Right cardiac atrium (tissue), 5 donors: ENCODE measurements at places on chromosomes 16 and 17.
A peak's percentile ranks its signal among the peaks of the same experiment; 100 is the strongest.

DNA sequence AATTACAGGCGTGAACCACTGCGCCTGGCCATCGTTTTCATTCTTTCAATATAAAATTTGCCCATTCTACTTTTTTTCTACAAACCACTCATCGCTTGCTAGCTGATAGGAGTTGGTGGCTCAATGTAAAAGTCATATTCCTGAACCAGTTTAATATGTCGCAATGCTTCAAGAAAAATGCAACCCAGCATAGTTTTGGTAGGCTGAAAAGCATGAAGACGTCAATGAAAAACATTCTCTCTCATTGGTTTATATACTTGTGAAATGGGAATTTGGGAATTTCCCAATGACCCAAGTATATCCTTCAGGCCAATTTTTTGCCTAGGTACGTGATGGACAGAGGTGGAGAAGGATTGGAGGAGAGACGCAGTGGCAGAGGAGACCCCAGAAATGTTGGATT is 26.9 kb downstream of the USP43 start:
- no peak for DNase-seq

DNA sequence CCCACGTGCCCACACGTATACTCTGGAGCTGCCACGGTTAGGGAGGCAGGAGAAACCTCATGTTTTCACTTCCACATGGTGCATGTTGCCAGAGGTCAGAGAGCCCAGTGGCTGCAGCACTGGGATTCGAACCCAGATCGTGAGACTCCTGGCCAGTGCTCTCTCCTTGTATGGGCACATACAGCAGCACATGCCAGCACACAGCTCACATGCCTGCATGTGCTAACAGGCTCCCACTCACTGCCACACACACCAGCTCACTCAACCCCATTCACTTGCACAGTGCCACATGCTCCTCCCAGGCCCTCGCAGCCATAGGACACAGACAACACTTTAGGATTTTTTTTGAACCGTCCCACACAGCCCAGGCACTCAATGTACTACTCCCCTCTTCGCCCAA is 49.5 kb upstream of the MRPS23 start:
- DNase-seq, result peak; percentile 70

DNA sequence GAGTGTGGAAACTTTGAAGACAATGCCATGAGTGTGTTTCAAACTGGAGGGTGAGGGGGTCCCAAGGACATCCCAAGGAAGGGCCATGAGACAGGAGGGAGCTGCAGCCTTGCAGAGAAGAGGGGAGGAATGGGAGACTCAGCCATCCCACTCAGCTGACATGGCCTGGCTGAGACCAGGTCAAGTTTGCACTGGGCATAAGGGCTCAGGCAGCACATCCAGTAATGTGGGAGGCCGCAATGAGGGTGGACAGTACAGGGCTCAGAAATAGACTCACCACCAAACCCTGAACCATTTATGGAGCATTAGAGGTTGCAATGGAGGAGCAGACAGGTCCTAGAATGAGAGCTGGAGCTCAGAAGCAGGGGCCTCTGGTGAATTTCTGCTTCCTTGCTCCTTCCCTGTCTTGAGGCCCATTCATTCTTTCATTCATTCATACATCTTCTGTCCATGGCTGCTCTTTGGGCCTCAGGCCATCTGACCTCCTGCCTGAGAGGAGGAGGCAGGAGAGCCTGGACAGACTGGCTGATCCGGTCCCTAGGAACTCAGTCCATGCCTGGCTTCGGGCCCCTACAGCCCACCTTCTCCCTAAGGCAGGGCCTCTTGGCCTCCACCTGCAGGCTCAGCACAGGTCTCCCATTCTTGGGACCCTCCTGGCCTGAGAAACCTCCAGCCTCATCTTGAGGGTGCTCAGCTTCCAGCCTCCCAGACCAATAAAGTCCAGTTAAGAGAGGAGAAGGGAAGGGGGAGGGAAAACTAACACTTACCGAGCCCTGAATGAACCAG is 70.5 kb upstream of the CDH5 start:
- no peak for DNase-seq

GRCh38 chr16:102060-102855 is 24.2 kb downstream of the MPG start:
- DNase-seq, result peak; percentile 91

GRCh38 chr17:19897090-19897837 is 29.5 kb upstream of the ULK2 start:
- DNase-seq, result peak; percentile 79
